ENCODE measurements at places on chromosomes 11 and 22.
A peak's percentile ranks its signal among the peaks of the same experiment; 100 is the strongest.

- DNase-seq: no peak
Measured at GRCh38 chr22:45007391-45008185, 2.2 kb downstream of the PHF21B start.

DNA sequence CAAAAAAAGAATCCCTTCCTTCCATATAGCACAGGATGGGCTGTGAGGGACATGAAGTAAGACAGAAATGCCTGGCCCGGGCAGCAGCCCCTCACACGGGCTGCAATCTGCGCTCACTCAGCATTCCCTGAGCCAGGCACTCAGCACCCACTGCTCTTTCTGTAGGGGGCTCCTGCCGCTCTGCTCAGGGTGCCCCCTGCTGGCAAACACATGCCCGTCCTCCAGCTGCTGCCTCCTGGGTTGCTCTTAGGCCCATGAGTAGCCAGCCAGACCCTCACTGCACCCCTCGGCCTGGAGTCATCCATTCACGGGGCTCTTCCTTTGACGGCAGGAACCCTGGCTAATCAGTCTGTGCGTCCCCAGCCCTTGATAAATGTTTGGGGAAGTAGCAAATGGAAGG, 6.9 kb downstream of the MCAT start:
- DNase-seq: no peak

DNA sequence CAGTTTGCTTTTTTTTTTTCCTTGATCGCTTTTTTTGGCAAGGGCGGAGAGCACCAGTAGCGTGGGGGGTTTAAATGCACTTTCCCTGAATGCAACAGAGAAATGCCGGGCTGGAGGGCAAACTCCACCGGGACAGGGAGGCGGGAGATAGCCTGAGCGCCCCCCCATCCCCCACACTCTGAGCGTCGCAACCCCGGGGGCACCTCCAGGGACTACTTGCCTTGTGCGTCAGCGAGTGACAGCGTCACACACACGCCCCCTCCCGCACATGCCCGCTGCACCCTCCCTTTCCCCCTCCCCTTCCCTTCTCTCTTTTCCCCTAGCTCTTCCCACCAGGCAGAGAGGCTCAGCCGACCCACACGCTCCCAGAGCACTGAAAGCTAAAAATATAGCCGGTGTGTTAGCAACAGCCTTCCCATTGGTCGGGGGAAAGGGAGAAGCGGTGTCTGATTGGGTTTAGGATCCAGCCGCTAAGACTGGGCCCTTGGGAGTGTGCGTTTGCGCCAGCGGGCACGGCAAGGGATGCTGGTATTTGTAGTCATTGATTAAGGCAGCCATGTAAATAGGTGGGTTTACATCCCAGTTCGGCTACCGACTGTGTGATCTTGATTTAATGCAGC, 1.7 kb upstream of the TOB2 start:
- DNase-seq: peak; percentile 96

GRCh38 chr11:59010708-59011107, 71.4 kb downstream of the GLYATL1 start:
- no peak for DNase-seq

- no peak for DNase-seq
Measured at GRCh38 chr22:19226428-19226827, 47.9 kb upstream of the SLC25A1 start.

- DNase-seq: no peak
Measured at GRCh38 chr11:65505466-65506289, 6.8 kb downstream of the MALAT1 start.

GRCh38 chr22:49046546-49047361, 780.9 kb downstream of the BRD1 start:
- DNase-seq: no peak

DNA sequence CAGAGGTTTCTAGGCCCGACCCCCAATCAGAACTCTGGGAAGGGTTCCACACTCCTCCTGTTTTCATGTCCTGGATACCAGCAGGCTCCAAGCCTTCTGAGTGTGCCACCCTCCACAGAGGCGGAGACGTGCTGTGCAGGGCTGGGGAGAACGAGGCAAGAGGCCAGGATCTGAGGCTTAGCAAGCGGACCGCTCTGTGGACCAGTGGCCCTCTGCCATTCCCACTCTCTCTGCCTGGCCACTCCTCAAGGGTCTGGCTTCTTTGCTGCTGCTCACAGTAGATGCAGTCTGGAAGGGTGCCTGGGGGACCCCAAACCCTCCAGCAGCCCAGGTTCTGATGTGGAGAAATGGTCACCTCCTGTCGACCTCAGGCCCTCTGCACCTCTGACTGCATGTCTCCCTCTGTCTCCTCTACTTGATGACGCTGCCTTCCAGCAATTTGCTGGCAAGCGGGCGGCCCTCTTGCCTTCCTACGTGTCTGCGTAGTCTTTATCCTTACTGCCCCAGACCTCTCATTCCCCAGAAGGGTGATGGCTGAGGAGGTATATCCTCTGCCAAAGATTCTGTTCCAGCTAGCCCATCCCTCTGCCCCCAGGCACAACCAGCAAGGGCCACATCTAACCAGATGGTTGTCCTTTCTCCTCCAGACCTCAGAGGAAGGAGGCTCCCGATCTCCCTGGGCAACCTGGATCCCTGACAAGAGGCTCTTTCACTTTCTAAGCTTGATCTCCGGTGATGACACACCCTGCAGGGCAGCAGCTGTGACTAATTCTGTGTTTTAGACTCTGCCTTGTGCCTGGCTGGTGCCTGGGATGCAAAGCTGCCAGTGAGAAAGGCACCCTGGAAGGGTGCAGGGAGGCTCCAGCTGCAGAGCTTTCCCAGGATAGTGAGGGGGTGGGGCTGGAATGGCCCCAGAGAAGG, 87.3 kb downstream of the NAT10 start:
- no peak for DNase-seq

- no peak for DNase-seq
Measured at GRCh38 chr11:46421257-46421880, 29.8 kb upstream of the CHRM4 start.

DNA sequence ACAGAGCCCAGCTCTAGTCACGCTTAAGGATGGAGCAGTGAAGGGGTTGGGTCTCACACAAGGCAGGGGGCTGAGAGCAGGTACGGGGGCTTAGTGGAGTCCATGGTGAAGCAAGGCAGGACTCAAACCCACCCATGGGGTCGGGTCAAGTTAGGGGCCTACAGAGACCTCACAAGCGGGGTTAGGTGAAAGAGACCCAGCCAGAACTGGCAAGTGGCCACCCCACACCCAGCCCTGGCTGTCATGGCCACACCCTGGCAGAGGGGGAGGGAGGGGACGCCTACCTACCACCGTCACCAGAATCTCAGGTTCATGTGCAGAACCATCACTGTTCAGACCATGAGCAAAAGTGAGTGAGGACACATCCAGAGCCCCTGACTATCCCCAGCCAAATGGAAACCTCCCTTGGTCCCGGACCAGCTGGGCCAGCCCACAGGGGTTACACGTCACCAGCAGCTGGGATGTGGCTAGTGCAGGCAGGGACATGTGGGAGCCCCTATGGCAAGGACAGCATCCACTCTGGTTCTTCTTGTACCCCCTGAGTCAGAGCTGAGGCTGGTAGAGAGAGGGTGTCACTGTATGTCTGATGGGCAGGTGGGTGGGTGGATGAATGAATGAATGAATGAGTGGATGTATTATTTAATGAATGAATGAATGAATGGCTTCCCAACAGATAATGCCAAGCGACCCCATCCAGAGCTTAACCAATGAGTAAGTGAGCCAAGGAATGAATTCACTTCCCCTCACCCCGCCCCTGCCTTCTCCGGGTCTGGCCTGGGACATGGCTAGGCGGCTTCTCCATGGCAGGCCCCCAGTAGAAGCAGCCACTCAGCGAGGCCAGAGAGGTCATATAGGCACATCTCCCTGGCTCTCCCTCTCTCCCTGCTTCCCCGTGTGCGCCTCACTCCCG, 681.6 kb downstream of the TBC1D22A start:
- DNase-seq: no peak

DNA sequence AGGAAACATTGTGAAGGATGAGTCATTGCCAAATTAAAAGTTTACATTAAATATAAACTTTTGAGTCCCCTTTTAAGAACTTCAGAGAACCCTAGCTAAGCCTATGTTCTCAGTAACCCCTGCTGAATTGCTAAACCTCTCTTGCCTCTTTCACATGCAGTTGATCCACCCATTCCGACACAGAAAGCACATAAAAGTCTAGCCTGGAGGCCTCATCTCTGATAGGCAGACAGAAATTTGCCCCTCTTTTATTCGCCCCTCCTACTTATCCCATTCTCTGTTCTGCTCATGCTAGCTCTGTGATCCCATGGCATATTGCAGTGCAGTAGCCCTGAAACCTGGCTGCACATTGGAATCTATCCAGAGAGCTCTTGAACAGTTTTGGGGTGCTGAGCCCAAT, 58.2 kb upstream of the PDE3B start:
- no peak for DNase-seq

DNA sequence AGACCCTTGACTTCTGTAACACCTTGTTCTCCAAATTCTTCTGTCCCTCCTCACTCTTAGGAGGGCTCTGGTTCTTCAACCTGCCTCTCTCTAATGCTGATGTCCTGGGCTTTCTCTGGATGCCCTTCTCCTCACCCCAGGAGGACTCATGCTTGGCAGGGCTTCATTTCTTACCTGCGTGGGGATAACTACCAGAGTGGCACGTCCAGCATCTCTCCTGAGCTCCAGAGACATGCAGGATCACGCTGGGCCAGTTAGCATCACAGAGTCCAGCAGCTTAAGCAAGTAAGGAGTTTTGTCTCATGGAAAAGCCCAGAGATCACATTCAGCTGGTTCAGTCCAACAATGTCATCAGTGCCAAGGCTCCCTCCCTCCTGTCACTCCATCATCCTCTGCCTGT, 36.4 kb downstream of the RTL6 start:
- no peak for DNase-seq

GRCh38 chr11:110434952-110435779, 5.4 kb downstream of the FDX1 start:
- no peak for DNase-seq

DNA sequence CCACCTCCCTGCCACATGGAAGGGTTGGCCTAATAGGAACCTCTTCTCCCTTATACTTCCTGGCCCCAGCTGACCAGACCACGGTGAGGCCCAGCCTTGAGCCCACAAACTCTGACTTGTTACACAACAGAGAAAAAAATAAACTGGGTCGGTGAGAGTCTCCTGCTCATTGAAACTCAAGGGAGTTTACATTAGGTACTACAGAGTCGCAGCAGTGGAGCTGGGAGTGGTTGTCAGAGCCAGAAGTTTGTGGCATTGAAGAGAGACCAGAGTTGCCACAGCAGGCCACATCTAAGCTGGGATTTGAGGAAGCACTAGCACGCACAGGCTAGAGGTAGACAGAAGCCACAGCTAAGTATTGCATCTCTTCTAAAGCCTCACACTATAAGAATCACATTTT, 296.2 kb downstream of the DDX10 start:
- no peak for DNase-seq

DNA sequence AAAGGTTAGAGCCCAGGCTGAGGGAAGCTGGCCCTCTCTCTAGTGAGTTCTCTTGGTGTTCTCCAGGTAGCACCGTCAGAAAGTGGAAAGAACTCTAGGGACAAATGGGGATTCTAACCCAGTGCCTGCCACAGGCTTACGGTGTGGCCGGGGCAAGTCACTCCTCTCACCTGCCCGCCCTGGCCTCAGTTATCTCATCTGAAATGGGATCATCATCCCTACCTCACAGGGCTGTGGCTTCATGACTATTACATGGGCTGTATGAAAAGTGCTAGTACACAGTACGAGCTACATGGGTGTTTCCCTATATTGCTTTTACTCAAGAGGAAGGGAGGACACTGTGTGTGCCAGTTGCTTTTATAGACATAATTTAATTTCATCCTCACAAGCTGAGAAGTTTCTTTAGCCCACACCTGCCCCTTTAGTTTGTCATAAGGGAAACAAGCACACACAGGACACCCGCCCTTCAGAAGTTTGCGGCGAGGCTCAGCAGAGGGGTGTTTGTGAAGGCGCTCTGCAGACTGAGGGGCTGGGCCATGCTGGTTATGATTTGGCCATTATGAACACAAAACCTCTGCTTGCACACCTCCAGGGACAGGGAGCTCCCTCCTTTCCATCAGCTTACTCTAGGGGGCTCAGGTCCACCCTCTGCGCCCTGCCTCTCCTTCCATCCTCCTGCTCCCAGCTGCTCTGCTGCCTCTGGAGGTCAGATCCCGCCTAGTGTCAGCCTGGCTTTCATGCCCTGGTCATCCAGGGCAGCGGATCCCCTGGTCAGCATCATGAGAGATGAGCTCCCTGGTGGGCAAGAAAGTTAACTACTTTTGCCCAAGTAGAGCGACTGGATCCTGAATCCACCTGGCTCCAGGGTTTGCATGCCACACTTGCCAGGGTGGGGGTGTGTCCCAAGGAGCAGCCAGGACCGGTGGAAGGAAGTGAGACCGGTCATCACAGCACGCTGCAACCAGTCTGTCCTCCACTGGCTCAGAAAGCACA, 1.2 kb downstream of the KLHL35 start:
- DNase-seq: no peak

DNA sequence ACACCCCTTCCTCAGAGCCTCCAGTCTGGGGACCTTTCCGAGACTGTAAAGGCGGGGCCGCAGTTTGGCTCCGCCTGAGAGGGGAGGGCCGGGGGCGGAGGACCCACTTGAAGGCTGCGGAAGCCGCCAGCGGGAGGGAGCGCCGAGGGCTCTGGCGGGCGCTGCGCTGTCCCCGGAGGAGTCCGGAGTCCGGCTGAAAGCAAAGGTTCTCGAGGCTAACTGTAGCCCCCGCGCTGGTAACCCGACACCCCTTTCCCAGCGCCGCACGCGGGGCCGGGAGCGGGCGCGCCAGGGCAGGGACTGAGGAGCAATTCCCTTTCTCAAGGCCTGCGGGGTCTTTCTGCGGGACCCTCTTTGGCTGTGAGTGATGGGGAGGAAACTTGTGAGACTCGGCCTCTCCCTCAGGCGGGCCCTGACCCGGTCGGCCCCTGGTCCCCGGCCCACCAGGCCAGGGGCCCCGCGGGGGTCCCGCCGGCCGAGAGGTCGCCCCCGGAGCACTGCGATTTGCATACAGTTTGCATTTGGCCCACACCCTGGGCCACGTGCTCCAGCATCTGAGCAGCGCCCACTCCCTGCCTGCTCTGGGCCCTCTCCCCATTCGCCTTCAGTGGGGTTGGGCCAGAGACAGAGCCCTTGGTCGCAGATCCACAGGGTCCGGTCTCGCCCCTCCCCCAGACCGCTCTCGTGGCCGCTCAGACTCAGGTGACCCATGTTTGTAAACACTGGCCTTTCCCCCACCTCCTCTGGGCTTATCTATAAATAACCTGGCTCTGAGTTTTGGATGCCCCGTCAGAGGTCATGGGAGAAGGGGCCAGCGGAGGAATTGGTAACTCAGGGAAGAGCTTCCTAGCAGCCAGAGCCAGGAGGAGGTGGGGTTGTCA, 519 bp upstream of the ART5 start:
- peak; percentile 88 for DNase-seq

DNA sequence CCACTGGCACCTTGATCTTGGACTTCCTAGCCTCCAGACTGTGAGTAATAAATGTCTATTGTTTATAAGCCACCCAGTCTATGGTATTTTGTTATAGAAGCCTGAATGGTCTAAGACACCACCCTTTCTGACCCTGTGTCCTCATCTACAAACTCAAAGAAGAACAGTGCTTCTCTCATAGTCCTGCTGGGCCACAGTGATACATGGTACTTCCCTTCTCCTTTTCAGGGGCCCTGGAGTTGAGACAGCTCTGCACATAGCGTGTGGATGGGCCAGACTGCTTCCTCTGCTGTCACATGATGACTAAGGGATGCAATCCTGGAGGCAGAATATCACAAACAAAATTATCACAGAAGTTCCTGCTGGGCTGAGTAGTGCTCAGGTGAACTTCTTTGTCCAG, 5.0 kb downstream of the KCNJ11 start:
- no peak for DNase-seq

GRCh38 chr11:44728491-44728910, 1.7 kb downstream of the TSPAN18 start:
- no peak for DNase-seq

GRCh38 chr11:665704-666281, 28.7 kb downstream of the DRD4 start:
- DNase-seq: no peak

- DNase-seq: no peak
Measured at GRCh38 chr11:50333861-50334260, 301.2 kb downstream of the OR4C45 start.
